ENCODE measurements at places on chromosomes 1 and 21.

GRCh38 chr21:33731447-33731846 lies 89.1 kb downstream of the ITSN1 start:
- no peak for DNase-seq

GRCh38 chr1:3411806-3412205 lies 42.7 kb upstream of the ARHGEF16 start:
- DNase-seq = no peak

GRCh38 chr1:59879574-59879973 lies 47.0 kb downstream of the CYP2J2 start:
- DNase-seq = peak; percentile 81

DNA sequence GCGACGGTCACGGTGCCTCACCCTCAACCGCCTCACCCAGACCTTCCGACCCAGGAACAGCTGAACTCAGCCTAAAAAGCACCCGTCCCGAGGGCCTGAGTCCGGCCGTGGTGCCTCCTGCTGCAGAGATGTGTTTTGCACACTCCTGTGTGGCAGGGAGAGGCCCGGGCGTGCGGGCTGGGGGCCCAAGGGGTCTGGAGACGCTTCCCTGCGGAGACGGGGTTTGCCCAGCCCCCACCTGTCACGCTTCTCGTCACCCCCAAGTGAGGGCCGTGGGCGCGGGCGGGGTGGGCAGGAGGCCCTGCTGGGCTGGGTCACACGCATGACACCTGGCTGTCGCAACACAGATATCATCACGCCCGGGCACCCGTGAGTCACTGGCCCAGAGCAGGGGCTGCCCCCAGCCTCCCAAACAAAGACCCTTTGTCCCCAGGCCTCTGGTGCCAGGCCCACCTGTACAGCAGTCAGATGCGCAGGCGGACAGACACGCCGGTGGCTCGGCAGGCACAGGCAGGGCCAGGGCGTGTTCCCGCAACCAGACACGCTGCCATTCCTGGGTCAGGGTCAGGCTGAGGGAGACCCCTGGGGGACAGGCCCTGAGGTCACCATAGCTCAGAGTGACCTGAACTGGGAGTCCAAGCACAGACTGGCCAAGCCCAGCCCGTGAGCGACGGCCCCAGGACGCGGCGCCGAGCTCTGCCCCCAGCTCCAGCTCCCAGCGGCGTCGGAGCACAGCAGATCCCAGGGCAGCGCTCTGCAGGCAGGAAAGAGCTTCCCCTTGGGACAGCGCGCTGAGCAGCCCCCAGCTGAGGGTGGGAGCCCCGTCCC lies 6.1 kb downstream of the B3GALT6 start:
- peak; percentile 30 for DNase-seq

DNA sequence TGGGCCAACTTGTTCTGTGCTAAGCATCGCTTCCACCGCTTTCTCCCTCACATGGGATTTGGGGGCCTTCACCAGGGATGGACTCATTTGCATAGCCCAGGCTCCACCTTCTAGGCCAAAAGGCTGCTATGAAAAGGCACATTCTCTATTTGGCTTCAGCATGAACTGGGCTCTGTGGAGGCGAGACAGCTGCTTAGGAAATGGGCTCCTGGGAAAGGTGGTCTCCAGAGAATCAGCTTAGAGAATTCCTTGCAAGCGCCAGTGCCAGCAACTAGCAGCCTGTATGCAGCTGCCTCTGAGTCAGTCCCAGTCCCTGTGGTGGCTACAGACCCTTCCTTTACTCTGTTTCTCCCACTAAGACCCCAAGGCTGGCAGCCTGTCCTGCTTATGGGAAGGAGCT lies 214.5 kb downstream of the HIVEP3 start:
- DNase-seq = no peak

- DNase-seq = no peak
Measured at GRCh38 chr1:8910914-8911313, 32.4 kb upstream of the ENO1 start.

DNA sequence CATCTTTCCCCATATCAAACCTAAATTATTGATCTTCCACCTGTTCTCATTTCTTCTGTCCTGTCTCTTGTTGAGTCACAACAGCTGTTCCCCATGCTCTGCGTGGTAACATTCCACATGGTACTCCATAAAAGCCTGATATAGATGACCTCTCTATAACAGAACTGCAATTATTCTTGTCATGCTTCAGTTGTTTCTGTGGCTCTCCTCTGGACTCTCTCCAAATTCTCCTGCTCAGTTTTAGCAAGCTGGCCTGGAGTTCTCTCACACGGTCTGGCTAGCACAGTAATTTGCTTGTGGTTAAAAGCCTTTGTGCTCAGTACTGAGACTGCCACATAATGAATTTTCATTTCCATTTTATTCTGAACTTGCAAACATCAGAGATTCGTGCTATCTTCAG lies 10.6 kb upstream of the LRRC39 start:
- DNase-seq = no peak

DNA sequence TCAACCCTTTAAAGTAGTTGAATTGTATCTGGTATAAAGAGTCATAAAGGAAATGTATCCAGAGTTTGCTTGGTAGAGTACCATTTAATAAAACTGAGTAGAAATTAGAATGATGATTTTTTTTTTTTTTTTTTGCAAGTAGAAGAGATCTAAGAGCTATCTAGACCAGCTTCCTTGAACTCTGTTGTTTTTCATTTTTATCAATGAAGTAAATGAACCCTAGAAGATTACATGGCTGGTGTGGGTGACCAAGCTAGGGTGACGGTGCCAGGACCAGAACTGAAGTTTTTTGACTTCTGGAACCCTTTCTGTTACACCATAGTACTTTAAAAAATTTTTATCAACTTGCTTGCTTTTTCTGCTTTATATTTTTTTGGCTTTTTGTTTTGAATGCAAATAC lies 36.9 kb downstream of the MACO1 start:
- DNase-seq = no peak

DNA sequence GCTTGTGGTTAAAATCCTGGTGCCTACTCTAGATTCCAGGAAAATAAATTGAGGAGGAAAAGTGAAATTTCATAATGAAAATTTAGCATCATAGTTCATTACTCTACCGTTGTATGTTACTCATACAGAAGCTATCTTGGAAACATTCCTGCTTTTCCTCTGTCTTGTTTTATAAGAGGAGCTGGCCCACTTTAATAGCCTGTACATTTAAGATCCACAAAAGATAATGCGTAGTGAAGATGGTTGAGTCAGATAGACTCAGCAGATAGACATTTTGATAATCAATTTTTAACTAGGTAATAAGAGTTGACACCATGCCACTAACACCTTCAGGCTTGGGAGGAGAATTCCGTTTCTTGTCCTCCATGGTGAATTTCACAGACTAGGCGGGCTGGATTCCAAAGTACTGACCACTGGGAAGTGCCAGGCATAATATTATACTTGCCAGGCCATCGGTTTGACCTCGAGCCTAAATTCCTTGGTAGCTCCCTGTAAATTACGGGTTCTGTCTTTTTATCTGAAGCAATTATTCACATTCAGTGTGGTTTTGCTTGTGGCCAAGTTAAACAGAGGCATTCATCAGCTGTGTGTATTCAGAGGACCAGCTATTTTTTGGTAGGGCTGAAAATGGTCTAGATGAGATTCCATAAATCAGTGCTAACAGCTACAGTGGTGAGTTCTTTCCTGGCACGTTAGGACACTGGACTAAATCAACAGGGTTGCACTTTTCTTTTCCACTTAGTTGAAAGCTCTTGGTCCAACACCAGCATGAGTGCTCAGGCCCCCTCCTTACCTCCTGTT lies 111.9 kb upstream of the KAZN start:
- no peak for DNase-seq

GRCh38 chr1:225772848-225773247 lies 4.8 kb upstream of the SRP9 start:
- DNase-seq = no peak

GRCh38 chr1:19877181-19877750 lies 4.9 kb upstream of the OTUD3 start:
- no peak for DNase-seq

GRCh38 chr1:85396194-85396593 lies 68.8 kb downstream of the DDAH1 start:
- no peak for DNase-seq

GRCh38 chr1:119279456-119280381 lies 88.9 kb upstream of the HAO2 start:
- no peak for DNase-seq

DNA sequence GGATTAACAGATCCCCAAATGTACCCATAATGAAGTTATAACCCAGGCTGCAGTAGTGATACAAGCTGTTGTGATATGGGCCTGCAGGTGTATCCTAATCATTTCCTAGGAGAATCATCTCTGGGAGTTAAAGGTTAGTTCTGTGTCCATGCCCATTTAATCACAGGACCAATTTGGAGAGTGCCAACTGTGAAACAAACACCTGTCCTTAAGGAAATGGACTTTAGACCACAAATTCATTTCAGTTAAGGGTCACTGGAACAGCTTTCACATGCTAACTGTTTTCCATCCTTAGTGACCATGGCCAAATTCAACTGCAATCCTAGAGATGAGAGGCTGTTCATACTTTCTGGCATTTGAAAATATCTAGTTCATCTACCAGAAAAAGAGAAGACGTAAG lies 160.9 kb downstream of the GPATCH2 start:
- DNase-seq = no peak

DNA sequence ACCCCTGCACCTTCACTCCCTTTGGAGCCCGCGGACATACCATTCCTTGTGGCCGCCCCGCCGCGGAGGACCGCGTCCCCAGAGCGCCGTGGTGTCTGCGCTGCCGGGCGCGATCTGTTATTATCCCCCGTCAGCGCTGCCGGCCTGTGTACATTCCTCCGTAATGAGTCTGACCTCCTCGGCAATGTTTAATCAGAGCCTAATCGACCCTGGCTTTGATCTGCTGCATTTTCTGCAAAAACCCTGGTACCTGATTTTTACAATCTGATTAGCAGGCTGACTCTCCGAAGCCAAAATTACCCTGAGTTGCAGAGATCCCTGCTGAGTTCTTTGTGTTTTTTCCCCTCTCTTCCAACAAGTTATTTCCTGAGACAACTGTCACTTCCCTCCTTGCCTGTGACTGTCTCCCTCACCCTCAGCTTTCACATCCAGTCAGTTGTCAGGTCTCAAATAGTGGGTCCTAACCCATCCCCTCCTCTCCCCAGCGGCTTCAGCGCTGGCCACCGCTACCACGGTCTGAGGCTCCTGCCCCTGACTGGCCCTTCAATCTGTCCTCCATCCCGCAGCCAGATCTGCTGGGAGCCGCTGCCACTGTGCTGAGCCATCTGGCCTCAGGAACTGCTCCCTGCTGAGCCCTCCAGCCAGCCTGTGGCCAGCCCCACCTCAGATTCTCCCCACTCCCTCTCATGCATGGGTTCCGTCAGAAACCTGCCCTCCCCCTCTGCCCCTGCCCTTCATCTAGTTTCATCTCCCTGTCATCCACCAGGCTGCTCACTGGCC lies 53.5 kb downstream of the GLIS1 start:
- DNase-seq = no peak

- DNase-seq = no peak
Measured at GRCh38 chr1:179824265-179824664, 53.3 kb downstream of the TOR1AIP2 start.

- no peak for DNase-seq
Measured at GRCh38 chr1:233105225-233105624, 154.8 kb downstream of the NTPCR start.

DNA sequence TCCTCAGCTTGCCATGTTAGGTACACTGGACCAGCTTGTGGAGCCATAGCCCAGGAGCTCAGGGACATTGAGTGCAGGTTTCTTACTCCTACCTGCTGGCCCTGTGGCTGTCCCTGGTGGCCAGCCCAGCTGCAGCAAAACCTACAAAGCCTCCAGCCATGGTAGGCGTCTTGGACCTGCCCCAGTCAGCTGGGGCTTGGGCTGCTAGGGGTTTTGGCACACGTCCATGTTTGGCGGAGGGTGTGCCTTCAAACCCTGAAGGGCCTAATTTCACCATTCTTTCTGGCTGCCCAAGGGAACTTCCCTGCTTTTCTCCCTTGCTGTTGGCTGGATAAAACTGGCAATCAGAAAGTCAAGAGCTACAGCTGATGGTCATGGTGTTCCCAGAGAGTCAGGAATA lies 25.4 kb downstream of the HMGCS2 start:
- no peak for DNase-seq

DNA sequence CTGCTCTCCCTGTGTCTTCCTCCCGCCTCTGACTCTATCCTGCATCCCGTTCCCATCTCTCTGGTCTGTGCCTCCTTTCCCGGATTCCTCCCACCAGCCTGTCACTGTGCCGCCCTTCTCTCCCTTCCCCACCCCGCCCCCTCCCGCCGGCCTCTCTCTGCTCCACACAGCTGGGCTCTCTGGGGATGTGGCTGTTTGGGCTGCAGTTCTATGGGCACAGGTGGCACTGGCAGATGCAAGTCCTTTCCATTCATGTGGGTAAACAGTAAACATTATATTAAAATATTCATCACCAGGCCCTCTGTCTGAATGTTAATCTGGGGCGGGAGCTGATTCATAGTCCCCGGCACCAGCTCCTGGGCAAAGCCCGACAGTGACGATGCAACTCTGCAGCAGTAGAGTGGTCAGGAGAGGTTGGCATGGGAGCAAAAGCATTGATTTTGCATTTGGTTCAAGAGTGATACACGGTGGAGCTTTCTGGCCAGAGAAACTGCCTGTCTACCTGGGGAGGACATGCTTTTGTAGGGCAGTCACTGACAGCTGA lies 249.3 kb downstream of the TNR start:
- DNase-seq = no peak

- no peak for DNase-seq
Measured at GRCh38 chr1:95451054-95451453, 217.0 kb downstream of the RWDD3 start.

DNA sequence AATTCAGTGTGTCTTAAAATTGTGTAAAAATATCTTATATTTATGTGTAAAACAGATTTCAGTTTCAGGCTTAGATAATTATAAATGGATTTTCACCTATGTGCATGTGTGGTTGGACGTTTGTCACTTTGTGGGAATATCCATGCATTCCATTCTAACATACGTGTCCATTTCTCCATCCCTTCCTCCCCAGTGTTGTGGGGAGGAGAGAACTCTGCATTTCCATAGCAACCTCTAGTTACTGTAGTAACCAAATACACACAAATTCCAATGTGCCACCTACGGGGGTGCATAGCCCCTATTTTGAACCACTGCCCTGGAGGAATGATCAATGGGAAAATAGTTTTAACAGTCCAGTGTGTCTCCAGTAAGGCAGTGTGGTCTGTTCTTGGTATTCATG lies 79.0 kb downstream of the RASAL2 start:
- DNase-seq = no peak

DNA sequence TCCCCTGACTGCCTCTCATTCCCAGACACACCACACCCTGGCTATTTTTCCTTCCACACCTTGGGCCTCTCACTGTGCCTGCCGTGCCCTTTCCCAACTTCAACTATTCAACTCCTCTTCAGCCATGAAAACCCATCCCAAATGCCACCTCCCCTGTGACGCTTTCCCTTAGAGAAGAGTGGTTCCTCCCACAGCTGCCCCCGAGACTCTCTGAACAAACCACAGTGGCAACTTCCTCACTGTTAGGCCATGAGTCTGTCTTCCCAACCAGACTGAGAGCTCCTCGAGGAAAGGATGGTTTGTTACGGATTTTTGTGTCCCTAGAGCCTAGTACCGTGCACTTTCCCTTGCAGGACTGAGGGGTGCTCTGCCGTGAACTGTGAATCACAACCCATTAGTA lies 59.2 kb downstream of the LRRN2 start:
- no peak for DNase-seq

- peak; percentile 92 for DNase-seq
Measured at GRCh38 chr1:200866521-200866920, 6.3 kb upstream of the GPR25 start.

GRCh38 chr1:15761366-15762128 lies 3.0 kb downstream of the FBLIM1 start:
- no peak for DNase-seq

GRCh38 chr21:17461582-17461981 lies 51.3 kb upstream of the CXADR start:
- no peak for DNase-seq
